ENCODE measurements at places on chromosomes 7 and 10.

GRCh38 chr10:98273057-98273850 is 5.3 kb upstream of the LOXL4 start:
- H3K27ac ChIP-seq = no peak overlapping the region
- no peak for DNase-seq
- no peak overlapping the region for H3K4me3 ChIP-seq
- peaks cover 11% of the 10 kb centered on the region for H3K4me1 ChIP-seq
- H3K36me3 ChIP-seq = no peaks in the 10 kb centered on the region

GRCh38 chr10:75910032-75910431 is 478.6 kb downstream of the LRMDA start:
- no peaks in the 10 kb centered on the region for H3K36me3 ChIP-seq
- DNase-seq = no peak
- no peak overlapping the region for H3K27ac ChIP-seq
- H3K27me3 ChIP-seq = no peaks in the 10 kb centered on the region
- H3K4me3 ChIP-seq = no peak overlapping the region

DNA sequence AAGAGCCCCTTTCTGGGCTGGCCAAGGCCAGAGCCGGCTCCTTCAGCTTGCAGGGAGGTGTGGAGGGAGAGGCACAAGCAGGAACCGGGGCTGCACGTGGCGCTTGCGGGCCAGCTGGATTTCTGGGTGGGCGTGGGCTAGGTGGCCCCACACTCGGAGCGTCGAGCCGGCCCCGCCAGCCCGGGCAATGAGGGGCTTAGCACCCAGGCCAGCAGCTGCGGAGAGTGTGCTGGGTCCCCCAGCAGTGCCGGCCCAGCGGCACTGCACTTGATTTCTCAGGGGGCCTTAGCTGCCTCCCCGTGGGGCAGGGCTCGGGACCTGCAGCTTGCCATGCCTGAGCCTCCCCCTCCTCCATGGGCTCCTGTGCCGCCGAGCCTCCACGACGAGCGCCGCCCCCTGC is 48.1 kb downstream of the SH2D4B start:
- H3K4me3 ChIP-seq = no peak overlapping the region
- no peak for DNase-seq
- H3K36me3 ChIP-seq = no peaks in the 10 kb centered on the region
- no peaks in the 10 kb centered on the region for H3K4me1 ChIP-seq

- no peaks in the 10 kb centered on the region for H3K27me3 ChIP-seq
- H3K4me3 ChIP-seq = no peak overlapping the region
- no peak for DNase-seq
- no peak overlapping the region for H3K27ac ChIP-seq
- H3K4me1 ChIP-seq = peaks cover 3% of the 10 kb centered on the region
- H3K36me3 ChIP-seq = no peaks in the 10 kb centered on the region
These were observed 6.0 kb upstream of the SMNDC1 start for GRCh38 chr10:110310741-110311140.

DNA sequence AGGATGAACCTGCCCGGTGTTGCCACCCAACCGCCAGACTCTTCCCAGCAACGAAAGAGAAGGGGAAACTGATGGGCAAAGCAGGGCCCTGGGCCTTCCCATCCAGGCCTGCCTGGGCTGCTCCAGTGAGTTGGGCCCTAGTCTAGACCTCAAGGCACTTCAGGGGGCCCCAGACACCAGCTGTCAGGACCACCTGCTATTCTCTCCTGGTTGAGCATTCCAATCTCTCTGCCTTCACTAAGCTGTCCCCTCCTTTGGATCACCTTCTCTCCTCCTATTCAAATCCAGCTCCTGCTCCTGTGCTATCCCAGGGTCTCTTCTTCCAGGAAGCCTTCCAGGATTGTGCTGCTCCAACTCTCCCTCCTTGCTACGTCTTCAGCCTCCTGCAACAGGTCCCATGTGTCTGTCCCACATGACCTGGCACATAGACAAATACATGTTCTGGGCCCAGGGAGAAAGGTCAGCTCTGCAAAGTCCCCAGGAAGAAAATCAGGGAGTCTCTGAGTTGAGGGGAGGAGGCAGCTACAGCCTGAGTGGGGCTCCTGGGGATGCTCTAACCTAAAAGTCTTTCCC is 3.1 kb downstream of the STX1A start:
- H3K27ac ChIP-seq = no peak overlapping the region
- peaks cover 59% of the 10 kb centered on the region for H3K4me1 ChIP-seq
- DNase-seq = no peak
- no peak overlapping the region for H3K4me3 ChIP-seq
- no peaks in the 10 kb centered on the region for H3K27me3 ChIP-seq
- H3K36me3 ChIP-seq = no peaks in the 10 kb centered on the region

DNA sequence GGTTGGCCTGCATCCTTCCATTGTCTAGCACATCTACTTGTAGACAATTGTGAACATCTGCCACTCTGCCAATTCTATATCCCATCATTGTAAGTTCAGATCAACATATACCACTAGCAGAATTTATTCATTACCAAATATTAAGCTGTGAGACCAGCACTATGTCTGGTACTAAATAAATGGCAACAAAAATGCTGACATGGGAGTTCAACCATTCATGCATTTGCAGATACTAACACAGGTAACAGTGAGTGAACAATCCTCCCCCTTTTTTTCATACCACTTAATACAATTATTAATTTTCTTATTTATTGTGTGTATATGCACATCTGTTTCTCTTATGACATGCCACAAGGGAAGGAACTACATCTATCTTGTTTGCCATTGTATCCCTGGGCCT is 11.9 kb downstream of the POLR1F start:
- no peak for DNase-seq
- peaks cover 3% of the 10 kb centered on the region for H3K36me3 ChIP-seq
- H3K4me1 ChIP-seq = no peaks in the 10 kb centered on the region
- H3K27me3 ChIP-seq = no peaks in the 10 kb centered on the region

DNA sequence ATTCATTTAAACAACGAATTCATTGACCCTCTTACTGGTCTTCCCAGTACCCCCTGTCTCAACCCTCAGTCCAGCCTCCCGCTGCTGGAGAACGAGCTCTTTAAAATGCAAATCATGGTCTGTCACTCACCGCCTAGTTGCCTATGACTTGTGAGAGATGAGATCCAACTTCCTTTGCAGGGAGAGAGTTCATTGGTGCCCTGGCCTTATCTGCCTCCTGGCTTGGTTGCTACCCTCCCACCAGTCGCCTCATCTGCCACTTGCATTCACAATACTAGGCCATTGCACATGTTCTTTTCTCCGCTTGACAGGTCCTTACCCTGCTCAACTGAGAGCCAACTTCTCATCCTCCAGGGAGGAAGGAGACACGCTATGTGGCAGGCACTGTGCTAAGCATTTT is 54.0 kb upstream of the MXI1 start:
- H3K4me3 ChIP-seq = no peak overlapping the region
- no peaks in the 10 kb centered on the region for H3K27me3 ChIP-seq
- no peaks in the 10 kb centered on the region for H3K4me1 ChIP-seq
